ENCODE measurements at places on chromosomes 1 and 21.

DNA sequence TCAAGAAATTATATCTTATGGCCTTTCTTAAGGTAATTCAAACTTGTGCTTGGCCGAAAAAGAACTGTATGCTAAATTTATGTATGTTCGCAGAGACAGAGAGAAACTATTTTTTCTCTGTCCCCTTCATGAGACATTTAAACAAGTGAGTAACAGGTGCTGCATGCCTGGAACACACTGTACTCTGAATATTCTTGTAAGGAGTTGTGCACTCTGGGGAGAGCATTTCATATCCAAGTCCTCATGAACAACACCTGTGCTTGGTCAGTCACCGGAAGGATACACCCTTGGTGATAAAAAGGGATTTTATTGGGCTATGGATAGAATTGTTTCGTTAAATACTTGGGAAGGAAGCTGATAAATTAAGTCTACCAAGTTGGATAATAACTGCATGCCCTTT lies 220.8 kb upstream of the NRIP1 start:
- DNase-seq, result no peak

DNA sequence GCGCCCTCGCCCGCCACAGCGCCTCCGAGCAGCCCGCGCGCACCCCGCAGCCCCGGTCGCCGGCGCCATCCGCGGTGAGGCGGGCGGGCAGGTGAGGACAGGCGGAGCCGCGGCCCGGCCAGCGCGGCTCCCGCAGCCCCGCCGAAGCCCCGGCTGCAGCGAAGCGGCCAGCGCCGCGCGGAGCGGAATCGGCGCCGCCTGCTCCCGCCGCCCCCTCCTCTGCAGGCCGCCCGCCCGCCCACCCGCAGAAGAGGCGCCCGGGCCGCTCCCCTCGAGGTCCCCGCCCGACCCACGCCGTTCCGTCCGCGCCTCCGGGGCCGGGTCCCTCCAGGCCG lies 1.3 kb downstream of the PRDM16 start:
- no peak for DNase-seq

DNA sequence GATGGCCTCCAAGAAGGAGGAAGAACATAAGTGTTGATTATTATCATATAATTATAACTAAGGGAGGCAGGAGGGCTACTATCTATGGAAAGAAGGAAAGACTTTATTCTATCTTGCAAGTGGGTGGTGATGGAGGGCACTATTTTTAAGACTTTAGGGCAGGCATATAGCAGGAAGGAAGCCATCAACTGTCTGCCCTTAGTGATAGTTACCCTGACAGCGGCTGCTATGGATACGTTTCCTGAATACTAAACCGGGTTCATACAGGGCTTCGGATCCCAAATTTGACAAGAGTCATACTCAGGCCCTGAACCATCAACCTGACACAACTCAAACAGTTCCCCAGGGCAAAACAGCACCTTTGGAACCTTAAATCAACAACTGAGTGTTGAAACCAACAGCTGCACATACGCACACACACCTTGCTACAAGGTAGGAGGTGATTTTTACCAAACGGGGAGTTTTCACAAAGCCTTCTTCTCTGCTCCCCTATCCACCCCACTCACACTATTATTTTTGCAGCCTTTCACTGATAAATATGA lies 397.2 kb downstream of the OMA1 start:
- DNase-seq, result no peak

DNA sequence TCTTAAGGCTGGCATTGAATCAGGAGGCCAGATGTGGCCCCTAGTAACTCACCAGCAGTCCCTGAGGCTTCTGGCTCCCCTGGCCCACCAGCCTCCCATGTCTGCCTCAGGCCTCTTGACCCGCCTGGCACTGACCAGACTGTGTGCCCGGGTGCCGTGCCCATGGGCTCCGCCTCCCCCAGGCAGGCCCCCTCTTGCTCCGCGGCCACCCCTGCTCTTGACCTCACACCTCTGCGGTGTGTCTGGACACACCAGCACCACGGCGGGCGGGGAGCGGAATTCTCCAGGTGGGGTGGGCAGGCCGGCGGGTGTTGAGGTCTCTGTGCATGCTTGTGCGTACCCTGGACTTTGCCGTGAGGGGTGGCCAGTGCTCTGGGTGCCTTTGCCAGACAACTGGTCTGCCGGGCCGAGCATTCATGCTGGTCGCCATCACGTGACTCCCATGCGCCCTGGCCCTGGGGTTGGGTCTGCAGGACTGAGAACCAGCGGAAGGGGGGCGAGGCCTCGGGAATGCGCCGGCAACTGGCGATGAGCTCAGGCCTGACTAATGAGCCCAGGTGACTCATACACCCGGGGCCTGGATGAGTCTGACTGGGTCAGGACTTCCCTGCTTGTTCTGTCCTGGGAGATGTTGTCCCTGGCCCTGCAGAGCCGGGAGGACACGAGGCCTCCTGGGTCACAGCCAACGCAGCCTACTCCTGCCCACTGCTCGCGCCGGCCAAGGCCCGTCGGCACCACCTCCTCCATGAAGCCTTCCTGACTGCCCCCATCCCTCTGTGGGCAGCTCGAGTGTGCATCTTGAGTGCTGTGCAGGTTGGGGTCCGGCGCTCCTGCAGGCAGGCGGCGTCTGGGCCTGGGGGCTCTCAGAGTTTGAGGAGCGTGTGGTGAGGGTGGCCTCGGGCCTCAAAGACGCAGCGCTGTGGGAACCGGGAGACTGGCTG lies 22.6 kb downstream of the COL18A1 start:
- DNase-seq, result no peak
